ENCODE measurements at places on chromosomes 1 and 21.

GRCh38 chr1:201149400-201149799, 4.9 kb downstream of the TMEM9 start:
- DNase-seq = no peak

DNA sequence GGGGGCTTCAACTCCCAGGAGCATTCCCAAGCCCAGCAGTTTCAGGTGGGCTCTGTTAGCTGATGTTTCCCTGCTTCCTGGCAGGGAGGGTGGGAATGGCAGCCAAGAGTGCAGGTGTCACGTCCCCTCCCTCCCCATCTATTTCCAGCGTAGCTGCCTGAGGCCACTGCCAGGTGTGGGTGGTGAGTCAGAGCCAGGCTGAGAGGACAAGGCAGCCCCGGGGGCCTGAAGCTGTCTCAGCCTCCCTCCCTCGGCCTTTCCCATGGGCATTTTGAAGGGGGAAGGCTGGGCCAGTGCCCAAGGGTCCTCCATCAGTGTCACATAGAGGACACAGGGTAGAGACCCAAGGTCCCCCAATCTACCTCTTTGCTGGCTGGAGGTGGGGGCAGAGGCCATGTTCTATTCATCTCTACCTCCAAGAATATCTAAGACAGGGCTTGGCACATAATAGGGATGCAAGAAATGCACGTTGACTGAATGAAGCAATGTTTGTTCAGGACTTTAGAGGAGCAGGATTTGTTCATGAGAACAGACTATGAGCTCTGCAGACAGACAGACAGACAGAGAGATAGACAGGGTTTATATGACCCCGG, 34.4 kb upstream of the ID3 start:
- no peak for DNase-seq

DNA sequence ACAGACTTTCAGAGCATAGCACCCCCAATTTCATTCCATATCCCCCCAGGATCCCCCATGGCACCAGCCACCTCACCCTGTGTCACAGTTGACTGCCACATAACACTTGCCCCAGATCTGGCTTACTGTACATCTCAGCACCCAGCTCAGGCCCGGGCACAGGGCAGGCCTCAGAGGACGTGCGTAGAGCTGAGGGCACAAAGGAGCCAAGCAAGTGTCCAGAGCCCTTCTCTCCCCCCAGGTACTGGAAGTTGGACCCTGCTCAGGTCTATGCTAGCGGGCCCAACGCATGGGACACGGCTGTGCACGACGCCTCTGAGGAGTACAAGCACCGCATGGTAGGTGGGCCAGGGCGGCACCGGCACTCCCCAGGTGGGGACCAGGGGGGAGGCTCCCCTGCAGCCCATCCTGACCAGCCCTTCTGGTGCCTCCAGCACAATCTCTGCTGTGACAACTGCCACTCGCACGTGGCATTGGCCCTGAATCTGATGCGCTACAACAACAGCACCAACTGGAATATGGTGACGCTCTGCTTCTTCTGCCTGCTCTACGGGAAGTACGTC, 8.0 kb upstream of the SYTL1 start:
- no peak for DNase-seq

DNA sequence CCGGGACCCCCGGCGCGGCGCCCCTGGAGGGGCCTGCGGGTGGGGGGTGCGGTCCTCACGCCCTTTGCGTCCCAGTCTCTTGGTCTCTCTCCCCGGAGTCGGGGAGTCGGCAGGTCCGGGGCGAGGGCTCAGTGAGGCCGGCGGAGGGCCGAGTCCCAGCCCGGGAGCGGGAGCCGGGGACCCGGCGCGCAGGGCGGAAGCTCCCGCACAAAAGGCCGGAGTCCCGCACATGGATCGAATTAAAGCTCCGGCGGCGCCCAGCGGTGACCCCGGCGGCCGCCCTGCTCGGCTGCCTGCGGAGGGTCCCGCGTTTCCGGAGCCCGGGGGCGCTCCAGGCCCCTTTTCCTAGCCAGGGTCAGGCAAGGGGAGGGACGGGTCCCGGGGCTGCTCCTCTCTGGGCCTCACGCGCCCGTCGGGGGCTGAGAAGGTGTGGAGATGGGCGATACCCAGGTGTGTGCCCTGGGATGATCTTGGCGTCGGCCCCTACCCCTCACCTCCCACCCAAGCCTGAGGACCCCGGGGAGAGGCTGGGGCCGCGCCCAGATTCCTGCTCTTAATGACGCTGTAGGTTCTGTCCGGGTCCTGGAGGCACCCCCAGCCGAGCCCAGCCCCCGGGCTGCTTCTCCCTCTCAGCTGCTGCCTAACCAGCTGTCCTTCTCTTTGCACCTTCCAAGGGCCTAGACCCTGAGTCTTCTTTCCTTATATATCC, 512 bp downstream of the FBLIM1 start:
- DNase-seq = no peak

- no peak for DNase-seq
Measured at GRCh38 chr1:245873883-245874671, 633.0 kb downstream of the SMYD3 start.

DNA sequence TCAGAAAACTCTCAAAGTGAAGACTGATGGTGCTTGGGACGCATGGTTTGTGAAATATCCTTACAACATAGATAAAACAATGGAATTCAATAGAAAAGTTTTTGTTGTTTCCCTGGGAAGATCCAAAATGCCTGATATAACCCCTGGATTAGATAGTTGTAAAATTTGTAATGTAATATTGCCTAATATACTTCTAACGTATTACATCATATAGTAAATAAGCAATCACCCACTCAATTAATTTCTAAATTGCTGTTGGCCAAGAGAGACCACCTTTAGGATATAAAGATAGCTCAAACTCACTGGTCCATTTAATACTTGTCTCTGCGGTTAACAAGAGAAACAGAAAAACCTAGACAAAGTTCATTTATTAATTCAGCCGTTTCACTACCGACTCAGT, 42.2 kb downstream of the TTC13 start:
- DNase-seq = no peak
